ENCODE measurements at places on chromosomes 2 and 18. TPM values are rescaled to one million over a fixed set of nuclear protein-coding genes. Genes with fewer than 3 reads are reported as not detected.

GRCh38 chr2:182077023-182077422, 91.4 kb downstream of the PPP1R1C start:
- DNase-seq: no peak

- DNase-seq: no peak
Measured at GRCh38 chr2:86290596-86291327, 46.7 kb downstream of the REEP1 start.

DNA sequence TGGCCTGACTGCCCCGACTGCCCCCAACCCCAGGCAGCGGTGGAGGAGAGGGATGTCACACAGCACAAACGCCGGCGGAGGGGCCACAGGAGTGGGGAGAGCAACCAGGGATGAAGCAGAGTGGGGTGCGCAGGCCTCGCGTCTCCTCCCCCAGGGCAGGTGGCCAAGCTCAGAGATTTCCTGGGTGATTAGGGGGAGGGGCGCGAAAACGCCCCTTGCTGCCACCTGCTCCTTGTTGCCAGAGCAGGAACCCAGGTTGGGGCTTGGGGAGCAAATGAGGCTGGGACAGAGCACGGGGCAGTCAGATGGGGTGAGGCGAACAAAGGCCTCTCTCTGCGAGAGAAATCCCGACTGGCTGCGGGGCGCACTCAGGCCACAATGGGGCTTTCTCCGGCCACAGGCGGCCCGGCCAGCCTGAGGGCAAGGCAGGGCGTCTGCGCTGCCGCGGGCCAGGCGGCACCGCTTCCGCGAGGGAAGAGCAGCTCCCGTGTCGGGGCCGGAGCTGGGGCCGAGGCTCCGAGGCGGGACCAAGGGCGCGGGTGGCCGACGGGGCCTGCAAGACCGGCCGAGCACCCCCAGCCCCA, 11.5 kb downstream of the TEX44 start:
- DNase-seq: no peak

- peak; percentile 29 for DNase-seq
Measured at GRCh38 chr2:6827566-6828298, 38.0 kb downstream of the CMPK2 start.

DNA sequence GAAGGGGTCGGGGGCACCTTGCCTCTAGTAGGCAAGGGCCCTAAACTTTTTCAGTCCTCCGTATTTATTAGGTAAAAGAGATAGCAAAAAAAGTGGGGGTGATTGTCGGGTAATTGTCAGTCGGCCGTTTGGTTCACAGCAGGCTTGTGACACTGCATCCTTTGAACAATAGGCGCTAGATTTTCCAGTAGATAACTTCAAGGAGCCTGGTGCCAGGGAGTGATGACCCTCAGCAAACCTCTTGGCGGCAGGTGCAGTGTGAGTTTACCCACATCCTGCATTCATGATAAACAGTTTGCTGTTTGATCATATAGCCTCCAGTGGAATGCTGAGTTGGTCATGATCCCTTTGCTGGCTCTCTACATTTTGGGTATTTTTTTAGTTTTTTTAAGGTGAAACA, 22.9 kb downstream of the SERPINB8 start:
- no peak for DNase-seq

GRCh38 chr2:69017080-69017479, 4.1 kb downstream of the ANTXR1 start:
- no peak for DNase-seq

LOXHD1 gene
- 3.2 TPM for polyA plus RNA-seq
